Hematopoietic multipotent progenitor cell treated with erythropoietin and hydrocortisone succinate and interleukin-3 and kit ligand, for 17 days (in vitro differentiated cells): ENCODE measurements at places on chromosomes 7 and 10.

GRCh38 chr10:124952123-124952522, 10.2 kb downstream of the ZRANB1 start:
- DNase-seq = no peak

DNA sequence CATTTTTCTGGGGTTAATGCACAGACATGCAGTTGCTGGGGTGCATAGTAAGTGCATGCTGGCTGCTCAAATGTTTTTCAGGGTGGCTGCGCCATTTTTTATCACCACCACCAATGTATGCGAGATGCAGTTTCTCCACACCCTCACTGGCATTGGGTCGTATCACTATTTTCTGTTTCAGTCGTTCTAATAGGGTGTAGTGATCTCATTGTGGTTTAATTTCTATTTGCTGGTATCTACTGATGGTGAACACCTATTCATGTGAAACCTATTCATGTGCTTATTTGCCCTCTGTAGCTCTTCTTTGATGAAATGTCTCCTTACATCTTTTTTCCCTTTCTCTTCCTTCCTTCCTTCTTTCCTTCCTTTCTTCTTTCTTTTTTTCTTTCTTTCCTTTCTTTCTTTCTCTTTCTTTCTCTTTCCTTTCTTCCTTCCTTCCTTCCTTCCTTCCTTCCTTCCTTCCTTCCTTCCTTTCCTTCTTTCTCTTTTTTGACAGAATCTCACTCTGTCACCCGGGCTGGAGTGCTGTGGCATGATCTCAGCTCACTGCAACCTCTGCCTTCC, 84.3 kb downstream of the ELFN1 start:
- DNase-seq = no peak

- DNase-seq = no peak
Measured at GRCh38 chr7:24656608-24657007, 83.4 kb downstream of the PALS2 start.

- peak; percentile 74 for DNase-seq
Measured at GRCh38 chr7:33109005-33109757, at the start of gene RP9. TSS of gene RP9 (minus strand) at chr7:33109404. CDS start at chr7:33109372, 32 bp downstream.

DNA sequence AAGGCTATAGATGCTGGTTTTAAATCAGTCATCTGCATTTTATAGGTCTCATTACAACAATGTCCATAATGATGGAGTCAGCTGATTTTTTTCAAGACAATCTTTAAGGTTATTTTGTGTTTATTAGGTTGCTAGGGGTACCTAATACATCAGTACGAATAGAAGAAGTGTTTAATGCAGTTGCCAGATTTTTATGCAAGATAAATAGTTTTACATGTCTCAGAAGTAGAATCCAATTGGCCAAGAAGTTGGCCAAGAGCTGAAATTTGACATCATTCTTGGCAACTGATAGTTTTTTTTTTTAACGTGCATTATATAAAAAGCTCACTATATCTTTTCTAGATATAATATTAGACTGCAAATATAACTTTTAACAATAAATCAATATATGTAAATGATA, 208.5 kb downstream of the TRIL start:
- no peak for DNase-seq

DNA sequence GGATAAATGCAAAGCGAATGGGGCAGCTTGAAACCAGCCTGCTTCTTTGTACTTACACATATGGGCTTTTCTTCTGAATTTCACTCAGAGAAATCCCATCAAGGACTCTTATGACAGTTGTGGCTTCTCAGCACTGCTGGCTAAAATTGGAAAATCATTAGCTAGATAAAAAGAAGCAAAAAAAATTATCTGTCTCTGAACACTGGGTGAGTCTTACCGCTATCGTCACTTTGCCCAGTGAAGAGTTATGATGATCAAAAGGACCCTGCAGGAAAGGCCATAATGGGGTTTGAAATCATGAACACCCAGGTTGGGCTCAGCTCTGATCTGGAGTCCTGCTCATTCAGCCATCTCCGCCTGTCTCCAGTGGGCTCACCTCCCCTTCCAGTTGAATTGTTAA, 34.3 kb downstream of the AOAH start:
- no peak for DNase-seq

- DNase-seq = peak; percentile 72
Measured at GRCh38 chr10:11757454-11757820, 15.3 kb downstream of the ECHDC3 start.

DNA sequence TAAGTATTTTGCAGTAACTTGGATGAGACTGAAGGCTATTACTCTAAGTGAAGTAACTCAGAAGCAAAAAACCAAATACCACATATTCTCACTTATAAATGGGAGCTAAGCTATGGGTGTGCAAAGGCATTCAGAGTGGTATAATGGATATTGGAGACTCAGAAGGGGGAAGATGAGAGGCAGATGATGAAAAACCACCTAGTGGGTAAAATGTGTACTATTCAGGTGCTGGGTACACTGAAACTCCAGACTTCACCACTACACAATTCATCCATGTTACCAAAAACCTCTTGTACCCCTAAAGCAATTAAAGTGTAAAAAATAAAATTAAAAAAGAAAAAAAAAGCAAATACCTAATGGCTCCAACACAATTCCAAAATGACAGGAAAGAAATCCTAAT, 351.7 kb downstream of the NXPH1 start:
- no peak for DNase-seq

GRCh38 chr7:113282875-113283274, 164.5 kb upstream of the SMIM30 start:
- no peak for DNase-seq

DNA sequence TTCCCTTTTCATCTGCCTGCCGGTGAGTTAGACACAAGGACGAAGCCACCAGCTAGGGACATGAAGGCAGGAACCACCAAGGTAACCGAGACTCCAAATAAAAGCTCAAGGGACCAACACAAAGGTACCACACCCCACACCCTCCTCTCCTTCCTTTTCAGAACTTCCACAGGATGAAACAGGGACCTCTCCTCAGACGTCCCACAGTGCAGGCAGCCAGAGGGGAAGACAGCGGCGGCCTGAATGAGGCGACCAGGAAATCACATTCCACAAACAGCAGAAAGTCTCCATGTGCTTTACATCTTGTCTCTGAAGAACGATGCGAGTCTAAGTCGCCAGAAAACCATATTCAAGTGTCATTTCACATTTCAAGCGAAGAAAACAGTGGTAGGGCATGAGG, 97.8 kb downstream of the DIP2C start:
- no peak for DNase-seq

GRCh38 chr7:139889186-139889871, 60.3 kb downstream of the TBXAS1 start:
- DNase-seq = no peak

- DNase-seq = peak; percentile 9
Measured at GRCh38 chr7:37495574-37496184, 47.0 kb upstream of the ELMO1 start.

- no peak for DNase-seq
Measured at GRCh38 chr7:133746847-133747246, 380.3 kb upstream of the LRGUK start.

GRCh38 chr10:71431239-71432100, 34.8 kb downstream of the CDH23 start:
- DNase-seq = no peak

DNA sequence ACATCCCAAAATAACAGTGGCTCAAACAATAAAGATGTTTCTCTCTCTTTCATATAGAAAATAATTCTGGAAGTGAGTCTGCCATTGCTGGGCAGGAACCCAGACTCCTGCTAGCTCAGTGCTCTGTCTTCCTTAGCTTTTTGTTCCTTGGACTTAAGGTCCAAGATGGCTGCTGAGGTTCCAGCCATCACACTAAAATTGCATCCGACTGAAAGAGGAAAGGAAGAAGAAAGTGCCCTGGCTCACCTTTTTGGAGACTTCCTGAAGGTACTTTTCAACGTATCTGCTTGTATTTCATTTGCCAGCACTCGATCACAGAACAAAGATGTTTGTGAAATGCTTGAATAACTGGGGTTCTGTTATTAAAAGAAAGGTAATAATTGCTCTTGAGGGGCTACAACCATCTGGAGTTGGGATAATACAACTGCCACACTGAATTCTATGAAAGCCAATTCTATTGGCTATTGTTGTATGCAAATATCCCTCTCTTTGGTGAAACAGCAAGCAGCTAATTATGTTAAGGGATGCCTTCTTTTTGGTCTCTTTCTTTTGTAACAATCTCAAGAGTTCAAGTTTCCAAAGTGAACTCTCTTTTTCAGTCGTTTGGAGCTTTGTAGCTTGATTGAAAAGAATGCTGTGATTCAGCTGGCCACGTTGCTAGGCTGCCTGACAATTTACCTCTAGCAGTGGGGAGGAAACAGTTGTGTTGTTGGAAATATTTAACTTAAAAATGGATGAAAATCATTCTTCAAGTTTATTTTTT, 83.9 kb downstream of the BAMBI start:
- no peak for DNase-seq

DNA sequence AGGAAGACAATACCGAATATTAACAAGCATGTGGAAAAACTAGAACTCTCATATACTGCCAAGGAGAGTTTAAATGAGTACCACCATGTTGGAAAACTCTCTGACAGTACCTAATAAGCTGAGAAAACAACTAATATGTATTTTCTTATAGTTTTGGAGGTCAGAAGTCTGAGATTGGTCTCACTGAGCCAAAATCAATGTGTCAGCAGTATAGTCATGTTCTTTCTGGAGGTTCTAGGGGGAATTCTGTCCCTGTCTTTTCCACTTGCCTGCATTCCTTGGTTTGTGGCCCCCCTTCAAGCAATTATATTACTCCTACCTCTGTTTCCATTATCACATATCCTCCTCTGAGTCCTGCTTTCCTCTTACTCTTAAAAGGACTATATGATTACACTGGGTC, 144.6 kb downstream of the HBP1 start:
- DNase-seq = no peak

DNA sequence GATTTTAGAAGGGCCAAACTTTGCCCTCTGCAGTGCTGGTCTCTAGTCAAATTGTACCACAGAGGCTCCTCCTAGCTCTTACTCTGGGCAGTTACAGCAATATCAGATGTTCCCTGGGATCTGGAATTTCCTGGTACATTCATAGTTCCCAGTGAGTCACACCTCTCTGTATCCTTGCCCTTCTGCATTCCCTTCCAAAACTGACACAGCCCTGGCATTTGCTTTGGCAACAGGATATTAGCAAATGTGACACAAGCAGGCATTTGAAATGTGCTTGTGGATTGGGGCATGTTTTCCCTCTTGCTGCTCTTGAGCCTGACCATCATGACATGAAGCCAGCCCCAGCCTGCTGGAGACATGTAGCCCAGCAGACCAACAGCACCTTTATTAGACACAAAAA, 284.7 kb upstream of the AKR1E2 start:
- DNase-seq = no peak

DNA sequence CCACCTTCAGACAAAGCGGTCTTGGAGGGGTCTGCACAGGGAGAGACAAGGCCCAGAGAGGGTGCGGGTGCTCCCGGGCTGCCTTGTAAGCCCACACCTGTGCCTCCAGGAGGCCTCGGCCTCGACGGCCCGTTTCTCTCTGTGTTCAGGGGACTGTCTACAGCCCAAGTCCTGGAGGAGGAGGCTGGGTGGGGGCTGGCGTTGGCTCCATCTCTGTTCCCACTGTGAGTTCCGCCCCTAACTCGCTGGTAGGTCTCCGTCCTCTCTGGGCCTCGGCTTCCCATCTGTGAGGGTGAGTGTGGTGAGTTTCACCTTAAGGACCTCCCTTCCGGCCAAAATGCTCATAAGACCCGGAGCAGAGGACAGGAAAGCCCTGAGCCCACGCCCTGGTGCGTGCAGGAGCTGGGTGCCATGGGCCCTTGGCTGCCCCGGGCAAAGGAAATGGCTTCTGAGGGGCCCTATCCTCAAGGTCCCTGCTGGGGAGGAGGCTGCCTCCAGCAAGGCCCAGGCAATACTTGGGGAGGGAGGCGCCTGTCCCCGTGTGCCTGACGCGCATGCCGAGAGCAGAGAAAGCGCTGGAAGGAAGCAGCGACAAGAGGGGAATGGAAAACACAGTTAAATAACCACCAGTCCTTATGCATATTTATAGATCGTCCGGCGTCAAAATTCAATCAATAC, 276.8 kb downstream of the ELFN1 start:
- DNase-seq = no peak

GRCh38 chr10:95837783-95838182, 70.0 kb upstream of the CC2D2B start:
- no peak for DNase-seq

- no peak for DNase-seq
Measured at GRCh38 chr7:152859781-152860191, 100.2 kb downstream of the ACTR3B start.

GRCh38 chr7:493661-494251, 25.9 kb downstream of the PDGFA start:
- DNase-seq = no peak
